ENCODE measurements at places on chromosomes 2 and 18.
A peak's percentile ranks its signal among the peaks of the same experiment; 100 is the strongest.

- no peak for DNase-seq
Observed at GRCh38 chr2:25104736-25105135, 62.9 kb downstream of the EFR3B start.

GRCh38 chr18:8526332-8526731 is 82.9 kb upstream of the RAB12 start:
- DNase-seq, result no peak

- DNase-seq, result no peak
Observed at GRCh38 chr2:200101922-200102321, 146.5 kb downstream of the MAIP1 start.

DNA sequence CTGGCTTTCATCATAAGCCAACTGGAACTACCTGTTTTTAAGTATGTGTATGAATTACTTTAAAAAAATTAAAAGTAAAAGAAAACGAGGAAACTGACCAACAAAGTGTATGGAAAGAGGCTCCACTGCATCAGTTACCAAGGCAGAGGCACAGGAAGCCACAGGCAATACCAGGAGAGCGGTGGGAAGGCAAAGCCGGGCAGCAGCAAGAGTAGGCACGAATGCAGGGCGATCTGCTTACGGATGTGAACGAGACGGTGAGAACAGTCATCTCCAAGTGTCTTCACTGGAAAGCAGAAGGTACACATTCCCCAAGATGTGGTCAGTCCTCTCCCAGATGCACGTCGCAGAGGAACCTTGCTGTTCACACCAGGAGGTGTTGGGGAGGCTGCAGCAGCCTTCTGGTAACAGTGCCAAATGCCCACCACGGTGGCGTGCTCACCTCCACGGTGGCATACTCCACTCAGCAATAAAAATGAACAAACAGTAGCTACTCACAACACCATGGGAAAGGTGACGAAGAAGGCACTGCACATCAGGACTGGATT is 43.1 kb downstream of the HS6ST1 start:
- DNase-seq, result no peak

- no peak for DNase-seq
Observed at GRCh38 chr2:120133572-120134244, 89.5 kb downstream of the TMEM185B start.

GRCh38 chr2:172712251-172712650 is 23.4 kb upstream of the RAPGEF4 start:
- DNase-seq, result no peak

DNA sequence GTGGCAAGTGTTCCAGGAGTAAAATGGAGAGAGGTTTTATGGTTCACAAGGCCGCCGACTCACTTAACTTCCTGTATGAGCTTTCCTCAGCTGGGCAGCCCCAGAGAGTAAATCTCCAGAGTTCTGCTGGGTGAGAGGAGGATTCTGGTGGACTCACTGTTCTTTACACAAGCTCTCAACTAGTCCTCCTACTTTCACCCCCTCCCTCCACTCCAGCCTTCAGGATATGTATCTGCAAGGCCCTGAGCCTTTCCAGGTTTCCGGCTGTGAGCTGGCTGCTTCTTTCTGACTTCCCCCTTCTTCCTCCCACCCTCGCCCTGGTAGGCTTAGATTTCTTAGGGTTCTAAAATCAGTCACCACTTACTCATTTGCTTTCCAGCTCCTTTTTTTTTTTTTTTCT is 34.0 kb downstream of the EML6 start:
- DNase-seq, result no peak

DNA sequence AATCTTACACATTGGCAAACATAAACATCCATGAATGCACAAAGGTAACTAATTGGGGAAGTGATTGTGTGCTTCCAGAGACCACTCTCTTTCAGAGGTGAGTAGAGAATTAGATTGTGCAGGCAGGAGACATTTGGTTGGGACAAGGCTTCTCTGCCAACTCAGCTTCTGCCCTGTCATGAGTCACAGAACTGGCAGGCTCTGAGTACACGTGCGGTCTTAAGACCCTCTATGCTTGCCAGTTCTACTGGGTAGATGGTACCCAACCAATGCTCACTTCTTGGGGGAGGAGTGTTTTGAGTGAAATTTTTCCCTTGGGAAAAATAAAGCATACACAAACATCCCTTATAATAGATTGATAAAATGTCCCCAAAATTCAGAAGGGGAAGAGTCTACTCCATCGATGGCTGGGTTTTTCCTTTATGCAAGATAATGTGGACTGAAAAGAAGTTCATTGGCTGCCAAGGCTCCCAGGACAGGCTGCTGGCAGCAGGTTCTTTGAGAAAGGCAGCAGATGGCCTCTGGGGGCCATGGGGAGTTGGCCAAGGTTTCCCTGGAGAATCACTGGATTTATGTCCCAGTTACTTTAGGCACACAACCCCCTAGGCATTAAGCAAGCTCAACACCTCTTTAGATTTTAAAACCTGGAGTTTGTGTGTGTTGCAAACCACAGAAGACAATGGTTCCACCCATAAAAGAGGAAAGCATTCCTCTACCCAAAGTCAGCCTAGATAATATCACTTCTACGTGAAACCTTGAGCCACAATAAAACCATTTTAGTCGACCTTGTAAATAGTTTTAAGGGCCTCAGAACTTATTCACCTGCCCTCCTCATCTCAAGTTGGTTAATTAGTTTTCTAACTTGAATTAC is 417.0 kb downstream of the TXNL1 start:
- DNase-seq, result no peak

- DNase-seq, result no peak
Observed at GRCh38 chr18:47996091-47996541, 65.7 kb upstream of the SMAD2 start.

DNA sequence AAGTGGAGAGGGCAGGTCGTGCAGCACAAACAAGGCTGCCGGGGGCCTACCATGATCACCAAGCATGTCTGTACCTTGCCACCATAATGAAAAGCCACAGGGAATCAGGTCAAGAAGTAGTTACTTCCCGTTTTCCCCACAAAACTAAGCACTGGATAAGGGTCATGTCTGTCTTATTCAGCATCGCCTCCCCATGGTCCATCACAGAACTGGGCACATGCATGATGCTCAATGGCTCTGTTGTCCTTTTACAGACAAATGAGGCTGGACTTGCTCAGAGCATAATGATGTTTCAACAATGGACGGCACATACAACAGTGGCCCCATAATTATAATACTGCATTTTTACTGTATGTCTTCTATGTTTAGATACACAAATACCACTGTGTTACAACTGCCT is 27.5 kb downstream of the REEP1 start:
- DNase-seq, result no peak

DNA sequence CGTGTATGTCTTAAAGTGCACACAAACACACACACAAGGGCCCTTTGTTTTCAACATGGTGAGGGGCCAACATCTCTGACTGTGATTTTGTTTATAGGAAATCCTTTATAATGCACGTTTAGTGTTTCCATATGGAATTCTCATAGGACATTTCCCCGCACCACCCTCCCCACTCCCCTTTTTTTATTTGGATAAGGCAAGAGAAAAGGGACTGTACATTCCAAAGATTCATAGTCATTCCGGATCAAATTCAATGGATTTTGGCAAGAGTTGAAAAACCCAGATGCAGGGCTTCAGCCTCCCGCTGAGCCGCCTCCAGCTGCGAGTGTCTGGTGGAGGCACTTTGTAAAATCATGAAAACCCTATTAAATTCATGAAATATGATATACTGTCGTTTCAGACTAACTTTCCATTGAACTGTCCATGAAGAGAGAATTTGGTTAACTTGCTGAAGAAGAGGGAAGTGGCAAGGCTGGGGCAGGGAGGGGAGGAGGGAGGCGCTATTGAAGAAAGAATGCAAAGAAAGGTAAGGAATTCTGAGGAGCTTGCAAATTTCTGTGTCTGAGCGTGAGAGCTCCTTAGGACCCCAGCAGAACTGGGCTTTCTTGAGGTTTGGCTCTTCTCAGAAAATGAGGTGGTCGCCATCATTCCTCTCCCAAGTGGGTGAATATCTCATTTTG is 25.8 kb upstream of the SLC14A2 start:
- no peak for DNase-seq

DNA sequence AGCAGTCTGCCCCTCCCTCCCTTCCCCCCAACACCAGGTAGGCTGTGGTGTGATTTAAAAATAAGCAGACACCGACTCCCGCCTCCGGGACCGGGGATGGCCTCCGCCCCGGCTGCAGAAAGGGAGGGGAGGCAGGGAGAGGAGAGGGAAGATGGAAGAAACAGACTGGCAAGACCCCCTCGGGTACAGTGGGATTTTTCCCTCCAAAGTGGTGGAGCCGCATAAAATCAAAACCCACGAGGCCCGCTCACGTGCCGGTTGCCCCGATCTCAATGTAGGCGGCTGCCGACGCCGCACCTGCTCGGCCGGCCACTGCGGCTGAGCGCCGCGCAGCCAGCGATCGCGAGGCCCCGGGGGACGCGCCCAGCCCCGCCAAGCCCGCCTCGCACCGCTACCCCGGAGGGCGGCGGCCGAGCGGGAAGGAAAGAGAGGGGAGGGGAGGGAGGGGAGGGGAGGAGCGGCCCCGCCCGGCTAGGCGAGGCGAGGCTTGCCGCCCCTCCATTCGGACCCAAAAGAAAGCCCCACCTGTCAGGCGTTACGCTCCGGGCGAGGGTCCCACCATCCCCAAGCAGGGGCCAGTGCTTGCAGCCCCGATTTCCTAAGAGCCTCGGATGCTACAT is 811 bp downstream of the ADD2 start:
- peak; percentile 17 for DNase-seq

DNA sequence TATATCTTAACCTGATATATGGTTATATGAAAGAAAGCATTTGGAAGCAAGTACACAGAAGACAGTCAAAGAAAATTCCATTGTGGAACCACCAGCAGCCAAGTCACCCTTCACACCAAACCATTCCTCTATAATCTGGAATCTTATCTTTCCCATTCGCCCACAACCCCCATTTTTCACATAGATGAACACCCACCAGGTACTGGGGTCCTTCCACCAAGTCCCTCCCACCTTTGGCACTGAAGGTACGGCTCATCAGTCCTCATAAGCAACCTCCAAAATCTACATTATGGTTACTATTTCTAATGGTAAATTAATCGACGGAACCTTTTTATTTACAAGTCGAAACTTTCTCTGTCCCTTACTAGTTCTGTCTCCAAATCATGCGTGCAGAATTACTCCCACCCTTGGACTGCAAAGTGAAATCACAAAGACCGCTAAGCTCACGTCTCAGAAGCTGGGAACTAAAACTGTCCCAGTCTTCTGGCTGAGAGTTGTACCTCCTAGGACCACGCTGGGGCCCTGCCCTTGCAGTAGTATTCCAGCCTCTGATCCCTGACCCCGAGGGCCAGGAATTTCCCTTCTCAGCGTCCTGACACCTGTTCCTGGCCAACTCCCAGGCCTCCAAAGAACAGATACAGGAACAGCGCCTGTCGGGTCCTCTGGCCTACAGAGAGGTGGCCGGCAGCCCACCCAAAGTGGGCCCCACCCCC is 702 bp downstream of the OLA1 start:
- no peak for DNase-seq

DNA sequence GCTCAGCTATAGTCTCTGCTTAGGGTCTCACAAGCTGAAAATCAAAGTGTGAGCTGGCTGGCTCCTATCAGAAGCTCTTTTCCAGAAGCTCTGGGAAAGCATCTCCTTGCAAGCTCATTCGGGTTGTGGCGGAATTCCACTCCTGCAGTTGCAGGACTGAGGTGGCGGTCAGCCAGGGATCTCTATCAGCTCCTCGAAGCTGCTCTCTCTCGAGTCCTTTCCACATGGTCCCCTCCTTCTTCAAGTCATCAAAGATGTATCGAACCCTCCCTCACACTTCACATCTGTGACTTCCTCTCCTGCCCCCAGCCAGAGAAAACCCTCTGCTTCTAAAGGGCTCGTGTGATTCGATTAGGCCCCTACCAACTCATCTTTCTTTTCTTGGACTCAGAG is 141.7 kb downstream of the ZFP36L2 start:
- DNase-seq, result no peak

- no peak for DNase-seq
Observed at GRCh38 chr2:217683106-217683870, 319.5 kb downstream of the TNS1 start.

DNA sequence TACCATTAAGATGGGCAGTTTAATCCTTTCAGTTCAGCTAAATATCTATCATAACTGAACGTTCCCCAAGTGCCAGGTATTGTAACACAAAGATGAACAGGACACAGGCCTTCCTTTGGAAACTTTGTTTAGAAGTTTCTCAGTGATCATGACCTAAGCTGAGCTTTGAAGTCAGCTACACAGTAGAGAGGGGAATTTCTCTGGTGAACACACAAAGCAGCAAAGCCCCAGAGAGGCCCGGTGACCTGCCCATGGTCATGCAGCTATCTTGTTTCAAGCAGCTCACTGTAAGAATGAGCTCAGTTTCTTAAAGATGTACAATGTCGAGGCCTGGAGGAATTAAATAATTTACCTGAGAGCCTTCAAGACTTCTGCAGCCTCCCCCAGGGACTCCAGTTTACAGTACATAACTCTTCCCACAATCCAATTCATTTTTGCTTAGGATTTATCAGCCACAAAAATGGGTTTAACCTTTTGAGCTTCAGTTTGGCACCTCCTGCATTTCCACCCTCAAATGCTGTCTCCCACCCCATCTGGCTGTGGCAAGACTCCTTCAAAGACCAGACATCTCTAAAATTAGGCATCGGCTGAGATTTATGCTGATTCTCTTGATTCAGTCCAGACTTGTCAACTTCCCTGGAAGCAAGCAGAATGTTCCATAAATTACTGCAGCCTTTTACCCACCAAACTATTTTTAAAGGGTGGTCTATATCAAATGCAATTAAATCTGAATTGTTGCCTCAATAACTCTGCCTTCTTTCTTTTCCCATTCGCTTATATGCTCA is 325.6 kb downstream of the TXNL1 start:
- DNase-seq, result no peak

DNA sequence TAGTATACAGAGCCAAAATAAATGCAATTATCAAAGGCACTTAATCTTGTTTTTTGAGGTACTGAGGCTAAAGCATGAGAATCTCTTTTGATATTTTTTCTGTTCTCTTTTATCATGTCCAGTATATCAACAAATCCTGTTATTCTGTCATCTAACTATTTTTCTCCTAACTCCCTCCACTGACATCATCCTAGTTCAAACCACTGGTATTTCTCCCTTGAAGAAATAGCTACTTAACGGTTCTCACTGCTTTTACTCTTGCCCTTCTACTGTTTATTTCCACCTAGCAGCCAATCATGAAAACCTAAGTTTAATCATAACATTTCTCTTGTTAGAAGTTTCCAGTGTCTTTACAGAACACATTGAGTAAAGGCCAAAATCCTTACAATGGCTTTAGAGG is 317.6 kb downstream of the GPD2 start:
- no peak for DNase-seq

Data from activated naive CD4-positive, alpha-beta T cell (primary cell).